ENCODE measurements at places on chromosomes 16 and 17. TPM values are rescaled to one million over a fixed set of nuclear protein-coding genes. Genes with fewer than 3 reads are reported as not detected.

KRTAP4-1 gene
- total RNA-seq: not detected

C16orf46 gene
- under 0.01 TPM for total RNA-seq

GRCh38 chr16:12896562-12896961 is 4.8 kb upstream of the SHISA9 start:
- no peak for DNase-seq

- no peak for DNase-seq
These were observed 15.9 kb upstream of the PECAM1 start for GRCh38 chr17:64406321-64407200.

DNA sequence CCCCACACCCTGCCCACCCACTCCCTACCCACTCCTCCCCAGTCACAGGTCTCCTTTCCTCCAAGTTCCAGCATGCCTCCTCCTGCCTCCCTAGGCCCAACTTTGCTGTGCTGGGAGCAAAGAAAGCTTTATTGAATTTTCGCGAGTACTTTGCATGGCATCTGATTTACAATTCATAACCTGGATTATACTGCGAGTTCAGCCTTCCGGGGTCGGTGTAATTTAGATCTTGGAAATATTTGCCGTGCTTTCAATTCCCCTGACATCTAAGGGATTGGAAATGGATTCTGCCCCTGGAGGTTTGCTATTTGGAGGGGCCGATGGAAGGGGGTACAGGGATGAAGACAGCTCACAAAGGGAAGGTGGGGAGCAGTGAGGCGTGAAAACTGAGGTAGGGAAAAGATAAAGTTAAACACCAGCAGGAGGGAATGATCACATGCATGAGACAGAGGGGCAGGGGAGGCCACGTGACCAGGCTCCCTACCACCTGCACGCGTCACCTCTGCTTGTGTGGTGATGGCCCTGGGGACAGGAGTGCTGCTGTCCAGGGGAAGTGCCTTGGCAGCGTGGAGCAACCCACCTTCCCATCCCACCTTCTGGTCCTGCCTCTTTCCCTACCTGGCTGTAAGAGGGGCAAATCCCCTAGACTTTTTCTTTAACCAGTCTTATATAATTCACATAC is 132.3 kb upstream of the RPL38 start:
- DNase-seq: no peak
